Stimulated activated CD4-positive, alpha-beta T cell treated with anti-CD3 and anti-CD28 coated beads, TNF-alpha, amount 100 ng/mL, for 1 hour (primary cell): ENCODE measurements at places on chromosomes 1 and 21.

DNA sequence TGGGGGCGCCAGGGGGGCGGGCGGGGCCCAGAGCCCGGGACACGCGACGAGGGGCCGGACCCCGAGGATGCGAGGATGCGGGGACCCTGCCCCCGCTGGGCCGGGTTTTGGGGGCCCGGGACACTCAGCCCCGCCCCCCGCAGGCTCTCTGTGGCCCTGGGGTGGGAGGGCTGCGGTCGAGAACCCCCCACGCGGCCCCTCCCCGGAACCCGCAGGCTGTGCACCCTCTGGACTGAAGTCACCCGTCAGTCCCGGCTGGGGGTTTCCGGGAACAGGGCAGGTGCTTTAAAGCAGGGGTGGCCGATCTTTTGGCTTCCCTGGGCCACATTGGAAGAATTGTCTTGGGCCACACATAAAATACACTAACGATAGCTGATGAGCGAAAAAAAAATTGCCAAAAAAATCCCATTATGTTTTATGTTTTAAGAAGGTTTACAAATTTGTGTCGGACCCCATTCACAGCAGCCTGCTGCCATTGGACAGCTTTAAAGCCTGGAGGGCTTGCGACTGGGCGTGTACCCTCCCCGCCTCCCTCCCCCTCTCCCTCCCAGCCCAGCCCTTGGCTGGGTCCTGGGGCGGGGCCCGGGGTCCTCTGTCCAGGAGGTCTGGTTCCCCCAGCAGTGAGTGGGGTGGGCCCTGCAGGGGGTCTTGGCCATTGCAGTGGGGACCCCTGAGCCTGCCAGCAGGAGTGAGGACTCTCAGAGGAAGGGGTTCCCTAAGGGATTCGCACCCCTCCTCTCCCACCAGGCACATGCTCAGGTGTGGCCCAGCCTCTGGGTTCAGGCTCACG is 21.6 kb upstream of the C1orf159 start:
- DNase-seq, result peak; percentile 47

DNA sequence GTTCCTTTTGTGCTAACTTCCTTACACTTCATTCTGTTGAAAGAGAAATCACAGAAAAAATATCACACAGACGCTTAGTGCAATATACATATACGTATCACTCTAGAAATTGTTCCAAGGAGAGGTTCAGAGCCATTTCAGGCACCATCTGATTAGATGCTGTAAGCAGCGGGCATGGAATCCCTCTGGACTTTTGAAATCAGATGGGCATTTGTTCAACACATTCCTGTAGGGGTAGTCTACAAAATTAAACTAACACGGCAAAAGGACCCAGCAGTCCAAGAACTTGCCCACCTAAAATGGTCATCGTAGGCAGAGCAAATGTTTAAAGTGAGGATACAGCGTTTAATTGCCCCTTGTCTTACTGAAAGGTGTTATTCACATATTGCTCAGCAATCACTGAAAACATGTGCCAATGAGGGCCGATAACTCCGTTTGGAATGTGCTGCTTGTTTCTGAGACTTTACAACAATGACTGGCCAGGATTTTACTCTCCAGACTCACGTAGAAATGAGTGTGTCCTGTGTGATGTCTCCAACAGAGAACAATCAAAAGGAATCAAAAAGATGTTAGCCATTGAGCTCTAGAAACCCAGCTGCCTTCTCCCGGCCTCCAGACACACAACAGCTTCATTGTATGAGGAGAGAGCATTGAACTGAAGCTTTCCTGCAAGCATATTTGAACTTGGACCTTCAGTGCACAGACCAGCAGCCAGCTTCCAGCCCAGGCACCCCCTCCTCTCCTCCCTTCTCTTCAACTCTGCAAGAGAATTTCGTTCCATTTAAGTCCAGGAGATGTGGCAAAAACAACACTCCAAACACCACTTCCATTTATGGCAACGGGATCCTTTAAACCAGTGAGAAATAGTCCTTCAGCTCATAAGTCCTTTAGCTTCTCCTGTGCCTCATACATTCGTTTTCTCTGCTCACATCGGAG is 32.1 kb upstream of the ADORA3 start:
- DNase-seq, result no peak

- no peak for DNase-seq
Observed at GRCh38 chr21:25772686-25773085, 37.9 kb downstream of the GABPA start.

DNA sequence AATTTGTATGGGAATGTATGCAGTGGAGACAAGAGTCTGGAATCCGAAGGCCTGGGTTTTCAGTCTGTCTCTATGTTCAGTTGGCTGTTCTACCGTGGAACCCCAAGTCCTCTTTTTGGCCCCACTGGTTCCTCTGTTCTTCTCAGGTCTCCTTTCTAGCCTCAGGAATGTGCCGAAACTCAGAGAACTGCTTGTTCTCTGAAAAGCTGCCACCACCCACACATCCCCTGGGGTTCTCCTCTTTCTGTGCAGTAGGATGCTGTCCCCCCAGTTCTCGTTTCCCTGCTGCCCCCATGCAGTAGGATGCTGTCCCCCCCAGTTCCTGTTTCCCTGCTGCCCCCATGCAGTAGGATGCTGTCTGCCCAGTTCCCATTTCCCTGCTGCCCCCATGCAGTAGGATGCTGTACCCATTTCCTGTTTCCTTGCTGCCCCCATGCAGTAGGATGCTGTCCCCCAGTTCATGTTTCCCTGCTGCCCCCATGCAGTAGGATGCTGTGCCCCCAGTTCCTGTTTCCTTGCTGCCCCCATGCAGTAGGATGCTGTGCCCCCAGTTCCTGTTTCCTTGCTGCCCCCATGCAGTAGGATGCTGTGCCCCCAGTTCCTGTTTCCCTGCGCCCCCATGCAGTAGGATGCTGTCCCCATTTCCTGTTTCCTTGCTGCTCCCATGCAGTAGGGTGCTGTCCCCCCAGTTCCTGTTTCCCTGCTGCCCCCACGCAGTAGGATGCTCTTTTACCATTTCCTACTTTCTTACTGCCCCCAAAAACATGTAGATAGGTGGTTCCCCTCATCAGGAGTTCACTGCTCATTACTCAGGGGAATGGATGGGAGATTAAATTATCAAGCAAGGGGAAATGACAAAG is 35.3 kb downstream of the OPTC start:
- no peak for DNase-seq

DNA sequence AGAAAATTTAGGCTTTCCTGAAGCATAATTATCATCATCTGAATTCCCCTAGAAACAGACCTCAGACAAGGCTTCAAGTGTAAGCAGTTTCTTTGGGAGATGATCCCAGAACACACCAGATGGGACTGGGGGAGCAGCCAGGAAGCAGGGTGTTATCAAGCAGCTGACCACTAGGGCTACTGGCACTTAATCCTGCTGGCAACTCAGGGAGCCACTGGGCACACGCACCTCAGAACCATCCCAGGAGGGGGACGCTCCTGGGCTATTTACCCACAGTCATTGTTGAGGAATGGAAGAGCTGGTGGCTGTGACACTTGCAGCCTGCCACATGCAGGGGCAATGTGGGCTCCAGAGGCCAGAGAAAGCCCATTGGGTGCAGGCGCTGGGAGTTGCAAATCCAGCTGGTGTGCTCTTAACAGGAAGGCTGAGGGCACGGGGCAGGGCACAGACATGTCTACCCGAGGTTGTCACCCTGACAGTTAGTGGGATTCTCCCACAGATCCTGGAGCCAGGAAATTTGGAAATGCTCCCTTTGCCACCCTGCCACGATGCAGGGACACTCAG is 15.1 kb upstream of the IL22RA1 start:
- DNase-seq, result no peak

DNA sequence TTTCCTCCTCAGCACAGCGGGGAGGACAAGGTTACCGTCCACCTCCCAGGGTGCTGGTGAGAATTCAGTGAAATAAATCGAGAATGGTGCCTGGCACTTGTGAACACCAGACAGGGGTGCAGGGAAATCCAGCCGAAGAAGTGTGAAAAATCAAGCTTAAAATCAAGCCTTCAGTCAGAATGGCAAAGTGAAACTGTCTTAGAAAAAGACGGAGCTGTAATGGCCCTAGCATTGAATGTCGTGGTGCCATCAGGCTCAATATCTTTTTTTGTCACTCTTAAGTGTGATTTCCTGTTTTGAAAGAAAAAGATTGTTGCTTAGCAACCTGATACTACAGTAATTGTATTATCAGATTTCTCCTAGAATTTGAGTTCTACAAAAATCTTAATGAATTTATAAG is 22.1 kb downstream of the EDARADD start:
- peak; percentile 3 for DNase-seq

DNA sequence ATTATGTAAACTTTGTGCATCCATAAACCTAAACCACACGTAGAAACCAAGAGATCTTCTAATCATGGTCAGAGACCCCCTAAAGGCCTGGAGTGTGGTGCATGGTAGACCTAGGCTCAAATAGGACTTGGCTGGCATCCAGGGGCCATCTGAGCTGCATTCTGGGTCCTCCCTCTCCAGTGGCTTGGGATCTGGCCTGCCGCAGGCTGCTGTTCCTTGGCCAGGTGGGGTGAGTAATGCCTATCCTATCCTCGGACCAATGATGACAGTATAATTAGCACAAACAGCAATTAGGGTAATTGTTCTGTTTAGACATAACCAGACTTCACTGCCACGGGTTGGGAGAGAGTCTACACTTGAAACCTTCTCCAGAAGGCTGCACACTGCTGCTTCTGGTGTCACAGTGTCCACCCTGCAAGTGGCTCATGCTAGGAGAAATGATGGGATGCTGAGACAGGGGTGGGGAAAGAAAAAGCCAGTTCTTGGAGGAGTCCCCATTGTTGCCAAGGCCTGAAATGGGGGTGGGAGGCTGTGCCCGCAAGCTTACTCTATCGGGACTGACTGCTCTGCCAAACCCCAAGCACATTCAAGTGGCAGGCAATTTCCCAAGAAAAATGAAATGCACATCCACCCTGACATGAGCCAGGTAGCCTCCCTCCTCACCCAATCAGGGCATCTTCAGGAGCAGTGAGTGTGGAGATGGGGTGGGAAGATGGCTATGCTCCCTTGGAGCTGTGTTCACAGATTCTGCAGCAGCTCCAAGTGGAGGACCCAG is 12.5 kb upstream of the PKP1 start:
- DNase-seq, result no peak

DNA sequence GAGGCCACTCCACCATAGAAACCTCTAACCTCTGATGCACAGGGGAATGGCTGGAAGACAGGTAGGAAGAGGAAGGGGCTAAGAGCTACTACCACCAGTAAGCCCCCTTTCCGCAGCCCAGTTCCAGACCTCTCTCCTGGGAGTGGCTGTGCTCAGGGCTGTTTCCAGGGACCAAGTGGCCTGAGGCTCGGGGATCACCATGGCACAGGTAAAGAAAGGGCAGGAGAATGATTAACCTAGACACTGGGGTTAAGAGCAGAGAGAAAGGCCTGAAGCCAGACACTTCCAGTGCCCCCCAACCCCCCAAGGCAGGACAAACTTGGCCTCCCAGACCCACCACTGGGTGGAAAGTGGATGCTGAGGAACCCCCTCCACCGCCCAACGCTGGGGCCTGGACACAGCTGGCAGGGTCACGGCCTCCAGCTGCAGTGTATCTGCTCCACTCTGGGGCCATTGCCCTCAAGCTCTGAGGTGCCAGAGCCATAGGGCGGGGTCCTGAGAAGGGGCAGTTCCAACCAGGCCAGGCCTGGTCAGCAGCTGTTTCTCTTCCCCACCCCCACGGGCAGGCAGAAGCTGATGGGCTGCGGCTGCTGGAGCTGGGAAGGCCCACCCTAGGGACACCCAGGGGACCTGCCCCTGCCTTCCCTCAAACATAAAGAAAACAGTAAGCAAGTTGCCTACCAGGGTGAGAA is 2.6 kb downstream of the TAGLN2 start:
- no peak for DNase-seq

GRCh38 chr1:115190540-115191170 is 101.4 kb upstream of the TSPAN2 start:
- no peak for DNase-seq

DNA sequence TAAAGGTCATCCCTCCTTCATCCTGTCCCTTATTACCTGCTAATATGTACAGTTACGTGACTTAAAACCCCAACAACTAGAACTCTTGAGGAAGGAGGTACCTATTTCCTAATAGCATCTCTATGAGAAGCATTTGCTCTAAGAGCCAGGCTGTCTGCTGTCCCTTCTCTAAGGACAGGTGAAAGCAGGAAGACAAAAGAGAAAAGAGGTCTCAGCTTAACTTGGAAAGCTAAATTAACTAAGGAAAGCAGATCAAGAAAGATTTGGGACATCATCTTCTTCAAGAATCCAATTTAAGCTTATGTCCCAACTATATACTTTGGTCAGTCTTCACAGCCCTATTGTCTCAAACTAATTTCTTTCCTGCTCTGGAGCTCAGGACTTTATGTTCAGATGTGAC is 2.9 kb downstream of the EGLN1 start:
- no peak for DNase-seq

- no peak for DNase-seq
Observed at GRCh38 chr1:228175316-228176023, 9.9 kb downstream of the IBA57 start.

DNA sequence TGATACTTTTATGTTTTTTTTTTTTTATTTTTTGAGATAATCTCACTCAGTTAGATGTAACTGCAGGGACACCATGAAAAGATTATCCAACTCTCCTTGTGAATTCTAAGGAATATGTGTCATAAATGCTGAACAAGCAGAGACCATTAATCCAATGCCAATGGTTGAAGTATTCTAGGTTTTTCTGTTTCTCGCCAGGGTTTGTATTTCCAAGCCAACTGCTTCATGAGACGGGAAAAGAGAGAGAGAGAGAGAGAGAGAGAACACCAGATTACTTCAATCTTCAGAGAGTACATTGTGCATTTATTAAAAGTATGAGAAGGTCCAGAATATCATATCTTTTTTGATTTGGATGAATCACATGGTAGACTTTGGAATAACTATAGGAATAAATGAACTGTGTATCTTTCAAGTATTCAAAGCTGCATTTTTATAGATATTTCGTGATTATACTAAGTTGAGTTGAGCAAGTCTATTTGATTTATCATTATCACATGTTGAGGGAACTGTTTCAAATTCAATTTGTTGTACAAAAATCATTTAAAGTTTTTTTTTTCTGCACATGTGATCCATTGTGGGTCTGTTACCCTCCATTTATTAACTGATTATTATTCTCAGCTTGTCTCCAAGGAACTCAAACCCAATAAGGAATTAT is 108.4 kb downstream of the PLA2G4A start:
- DNase-seq, result no peak

DNA sequence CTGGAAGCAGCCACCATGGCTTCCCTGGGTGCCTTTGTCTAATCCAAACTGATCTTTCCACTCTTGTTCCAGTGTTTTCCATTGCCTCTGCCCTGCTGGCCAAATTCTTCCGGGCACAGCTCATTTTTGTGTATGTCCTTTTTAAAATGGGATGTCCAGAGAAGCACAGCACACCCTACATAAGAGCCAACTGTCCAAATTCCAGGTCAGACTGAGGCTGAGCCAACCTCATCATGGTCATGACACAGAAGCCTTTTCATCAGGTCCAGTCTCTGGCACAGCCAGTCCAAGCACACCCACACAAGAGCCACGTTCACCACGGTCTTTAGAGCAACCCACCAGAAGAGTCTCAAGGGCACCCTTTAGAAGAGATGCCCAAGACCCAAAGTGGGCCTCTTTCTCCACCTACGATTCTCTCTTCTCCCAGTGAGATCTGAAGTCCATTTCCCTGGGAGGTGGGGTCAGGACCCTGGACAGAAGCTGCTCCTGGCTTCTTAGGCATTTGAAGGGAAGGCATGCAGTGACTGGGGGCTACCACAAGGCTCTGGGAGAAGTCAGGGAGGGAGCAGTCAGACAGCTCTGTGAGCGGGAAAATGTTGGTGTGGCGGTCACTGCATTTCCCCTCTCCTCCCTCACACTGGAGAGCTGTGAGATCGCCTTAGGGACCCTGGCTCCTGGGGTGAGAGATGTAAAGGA is 53.2 kb downstream of the SYT2 start:
- no peak for DNase-seq
